Upper lobe of right lung (tissue), 1 donor: ENCODE measurements at places on chromosomes 4 and X.

- no peak for DNase-seq
Measured at GRCh38 chrX:134658002-134658759, at the start of gene PLAC1. Gene PLAC1, minus strand, starts transcription at chrX:134658471. Its CDS starts 91,789 bp downstream, at chrX:134566682.

- no peak for DNase-seq
Measured at GRCh38 chr4:128241981-128242380, 45.6 kb downstream of the PGRMC2 start.

- no peak for DNase-seq
Measured at GRCh38 chr4:152014280-152014679, 253.5 kb upstream of the GATB start.

- DNase-seq: no peak
Measured at GRCh38 chr4:49044270-49044669, 58.2 kb downstream of the CWH43 start.

- peak; percentile 90 for DNase-seq
Measured at GRCh38 chr4:121696170-121696580, 605 bp downstream of the ANXA5 start.

GRCh38 chr4:186216465-186217024, 10.8 kb upstream of the KLKB1 start:
- no peak for DNase-seq

DNA sequence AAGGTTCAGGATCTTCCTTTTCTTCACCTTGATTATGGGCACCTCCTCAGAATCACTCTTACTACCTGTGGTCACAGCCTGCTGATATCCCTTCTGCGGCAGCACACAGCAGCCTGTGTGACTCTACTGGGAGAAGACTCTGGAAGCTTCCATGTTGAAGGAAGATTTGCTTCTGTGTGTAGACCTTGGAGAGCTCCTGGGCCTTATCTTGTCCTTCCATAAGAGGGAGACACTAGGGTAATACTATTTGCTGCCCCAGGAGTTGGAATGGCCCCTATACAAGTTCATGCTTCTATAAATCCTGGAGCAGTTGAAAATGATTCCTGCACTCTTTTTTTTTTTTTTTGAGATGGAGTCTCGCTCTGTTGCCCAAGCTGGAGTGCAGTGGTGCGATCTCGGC, 10.2 kb upstream of the SUPT20HL1 start:
- no peak for DNase-seq

DNA sequence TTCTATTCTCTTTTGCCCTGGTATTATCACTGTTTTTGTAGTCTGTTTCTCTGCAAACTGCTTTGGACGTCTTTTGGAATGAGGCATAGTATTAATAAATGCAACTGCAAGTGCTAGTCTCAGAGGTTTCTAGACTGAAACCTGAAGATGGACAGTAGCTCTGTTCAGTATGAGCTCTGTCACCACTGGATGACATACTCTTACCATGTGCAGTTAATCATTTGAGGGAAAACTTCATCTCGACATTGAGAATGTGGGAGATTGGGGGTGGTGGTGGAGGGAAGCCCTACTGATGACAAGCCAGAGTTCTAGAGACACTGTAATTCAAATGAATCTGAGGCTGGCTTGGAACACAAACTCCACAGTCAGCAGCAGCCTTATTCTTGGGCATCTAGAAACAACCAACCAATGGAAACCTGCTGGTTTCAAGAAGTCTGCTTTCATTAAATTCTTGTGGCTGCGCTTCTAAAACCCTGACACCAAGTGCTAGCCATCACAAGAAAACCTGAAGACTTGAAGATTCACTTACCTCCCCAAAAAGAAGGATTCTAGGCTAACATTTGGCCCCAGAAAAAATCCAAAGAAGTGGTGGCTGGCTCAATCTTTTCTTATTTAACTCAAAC, 161.7 kb downstream of the RASL11B start:
- DNase-seq: no peak

DNA sequence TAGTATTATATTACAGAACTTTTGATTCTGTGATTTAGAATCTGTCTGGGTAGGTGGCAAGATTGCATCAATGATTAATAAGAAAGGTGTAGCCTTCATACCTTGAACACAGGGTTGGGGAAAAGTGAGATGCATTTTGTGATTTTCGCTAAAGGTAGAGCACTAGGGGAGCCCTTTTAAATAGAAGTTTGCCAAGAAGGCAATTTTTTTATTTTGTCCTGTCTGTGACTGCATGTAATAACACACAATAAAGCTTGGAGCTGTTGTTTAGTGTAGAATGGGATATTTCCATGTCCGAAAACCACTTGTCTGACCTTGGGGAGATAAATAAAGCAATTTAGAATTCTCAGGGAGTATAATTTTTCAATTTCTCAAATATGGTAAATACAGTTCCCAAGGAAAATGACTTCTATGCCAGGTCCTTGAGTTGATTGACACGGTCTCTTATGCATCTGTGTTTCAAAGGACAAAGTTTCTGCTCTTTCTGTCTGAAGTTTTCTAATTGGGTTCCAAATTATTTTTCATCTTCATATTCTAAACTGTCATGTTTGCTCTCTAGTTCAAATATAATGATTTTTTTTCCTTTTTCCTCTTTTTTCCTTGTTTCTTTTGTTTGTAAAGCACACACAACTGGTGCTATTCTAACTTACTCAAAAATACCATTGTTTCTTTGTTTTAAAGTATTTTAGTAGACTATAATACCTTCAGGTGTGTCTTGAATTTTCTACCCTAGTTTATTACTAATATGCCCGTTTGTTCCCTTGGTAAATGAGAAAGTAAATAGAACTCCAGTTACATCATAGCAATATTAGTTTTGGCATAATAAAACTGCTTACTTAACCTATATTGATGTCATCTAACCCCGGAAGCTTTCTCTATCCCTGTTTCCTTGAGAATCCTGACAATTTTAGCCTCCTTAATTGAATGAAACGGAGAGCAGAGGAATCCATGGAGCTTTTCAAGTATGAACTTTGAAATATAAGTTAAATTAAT, 87.8 kb upstream of the BMPR1B start:
- DNase-seq: no peak

GRCh38 chr4:4344915-4345527, 41.9 kb upstream of the NSG1 start:
- DNase-seq: no peak

- no peak for DNase-seq
Measured at GRCh38 chr4:137509855-137510282, 22.4 kb downstream of the PCDH18 start.

DNA sequence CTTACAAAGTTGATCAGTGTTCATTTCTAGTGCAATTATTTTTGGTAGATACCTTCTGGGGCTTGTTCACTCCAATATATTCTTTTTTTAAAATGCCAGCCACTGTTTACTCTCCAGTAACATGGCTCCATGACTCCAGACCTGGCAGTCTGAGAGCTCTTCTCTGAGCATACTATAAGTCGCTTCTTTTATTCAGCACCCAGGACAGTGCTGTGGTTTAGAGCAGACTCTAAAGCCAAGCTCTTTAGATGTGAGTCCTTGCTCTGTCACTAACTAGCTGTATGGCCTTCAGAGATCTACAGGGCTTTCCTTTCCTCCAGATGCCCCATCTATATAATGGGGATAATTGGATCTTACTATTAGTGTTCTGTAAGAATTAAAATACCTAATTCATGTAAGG, 200.2 kb upstream of the FAM241A start:
- DNase-seq: no peak

DNA sequence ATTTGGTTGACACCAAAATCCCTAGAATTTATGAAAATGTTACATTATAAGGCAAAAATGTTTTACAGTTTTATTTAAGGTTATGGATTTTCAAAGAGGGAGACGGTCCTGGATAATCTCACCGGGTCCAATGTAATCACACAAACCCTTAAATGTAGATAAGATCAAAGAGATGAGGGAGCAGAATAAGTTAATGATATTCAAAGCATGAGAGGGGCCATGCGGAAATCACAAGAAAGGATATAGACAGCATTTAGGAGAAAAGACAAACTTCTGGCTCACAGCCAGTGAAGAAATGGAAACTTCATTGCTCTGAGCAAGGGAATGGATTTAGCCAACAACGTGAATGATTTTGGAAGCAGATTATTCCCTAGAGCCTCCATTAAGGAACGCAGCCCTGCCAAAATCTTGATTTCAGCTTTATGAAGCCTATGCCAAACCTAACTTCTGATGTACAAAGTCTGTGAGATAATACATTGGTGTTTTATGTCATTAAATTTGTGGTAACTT, 684.4 kb upstream of the GNPDA2 start:
- no peak for DNase-seq

- DNase-seq: no peak
Measured at GRCh38 chr4:600850-601515, 24.4 kb upstream of the PDE6B start.

GRCh38 chrX:66053414-66053813, 13.5 kb upstream of the VSIG4 start:
- DNase-seq: no peak

- no peak for DNase-seq
Measured at GRCh38 chrX:64313624-64314023, 81.6 kb downstream of the MTMR8 start.

DNA sequence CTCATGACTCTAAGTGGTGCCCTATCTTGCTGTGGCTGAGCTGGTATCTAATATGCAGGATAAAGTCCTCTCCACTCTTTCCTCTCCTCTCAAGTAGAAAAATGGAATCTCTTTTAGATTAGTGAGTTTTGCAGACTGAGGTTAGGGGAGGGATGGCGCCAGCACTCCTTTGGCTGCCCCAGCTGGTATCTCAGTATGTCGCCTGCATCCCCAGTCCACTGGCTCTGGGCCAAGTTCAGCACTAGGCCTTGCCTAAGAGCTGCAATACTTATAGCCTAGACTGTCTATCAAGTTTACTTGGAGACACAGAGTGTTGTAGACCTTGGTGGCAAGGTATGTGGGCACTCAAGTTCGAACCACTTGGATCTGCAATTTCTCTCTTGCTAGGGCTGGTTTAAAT, 351.3 kb downstream of the NAP1L3 start:
- DNase-seq: no peak
